CD4-positive, alpha-beta T cell treated with Interleukin-10 for 1 hour (primary cell): ENCODE measurements at places on chromosomes 2 and 18.
A peak's percentile ranks its signal among the peaks of the same experiment; 100 is the strongest.

- DNase-seq = no peak
These were observed 276.4 kb downstream of the RPIA start for GRCh38 chr2:88967844-88968243.

DNA sequence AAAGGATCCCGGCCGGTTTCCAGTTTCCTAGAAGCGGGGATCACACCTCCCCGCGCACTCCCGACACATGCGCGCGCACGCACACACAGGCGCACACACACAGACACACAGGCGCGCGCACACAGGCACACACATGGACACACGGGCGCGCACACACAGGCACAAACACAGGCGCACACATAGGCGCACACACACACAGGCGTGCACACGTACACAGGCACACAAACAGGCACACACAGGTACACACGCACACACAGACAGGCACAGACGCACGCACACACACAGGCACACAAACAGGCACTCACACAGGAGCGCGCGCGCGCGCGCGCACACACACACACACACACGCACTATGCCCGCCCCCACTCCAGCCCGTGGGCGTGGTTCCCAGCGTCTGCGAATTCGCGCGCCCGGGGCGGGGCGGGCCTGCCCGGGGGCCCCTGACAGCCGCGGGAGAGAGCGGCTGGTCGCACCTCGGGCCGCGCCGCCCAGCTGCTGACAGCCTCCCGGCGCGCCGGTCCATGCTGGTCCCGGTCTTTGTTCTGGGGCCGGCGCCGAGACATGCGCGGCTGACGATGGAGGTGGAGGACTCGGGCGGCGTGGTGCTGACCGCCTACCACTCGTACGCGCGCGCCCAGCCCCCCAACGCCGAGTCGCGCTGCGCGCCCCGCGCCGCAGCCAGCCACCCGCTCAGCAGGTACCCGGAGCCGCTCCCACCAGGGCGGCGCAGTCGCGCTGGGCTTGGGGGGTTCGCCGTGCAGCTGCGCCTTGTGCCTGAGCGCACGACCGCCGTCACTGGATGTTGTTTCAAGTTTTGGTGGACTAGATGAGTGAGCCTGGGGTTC lies at the start of gene ARHGAP28:
Gene ARHGAP28, plus strand, starts transcription at position 470 of the 845 bp plus-strand sequence. Its CDS starts 106 bp downstream, at position 576.
- no peak for DNase-seq

- no peak for DNase-seq
These were observed 109.0 kb downstream of the STK39 start for GRCh38 chr2:168138374-168138773.

GRCh38 chr2:69979902-69980807 lies 18.7 kb upstream of the ASPRV1 start:
- DNase-seq = no peak

DNA sequence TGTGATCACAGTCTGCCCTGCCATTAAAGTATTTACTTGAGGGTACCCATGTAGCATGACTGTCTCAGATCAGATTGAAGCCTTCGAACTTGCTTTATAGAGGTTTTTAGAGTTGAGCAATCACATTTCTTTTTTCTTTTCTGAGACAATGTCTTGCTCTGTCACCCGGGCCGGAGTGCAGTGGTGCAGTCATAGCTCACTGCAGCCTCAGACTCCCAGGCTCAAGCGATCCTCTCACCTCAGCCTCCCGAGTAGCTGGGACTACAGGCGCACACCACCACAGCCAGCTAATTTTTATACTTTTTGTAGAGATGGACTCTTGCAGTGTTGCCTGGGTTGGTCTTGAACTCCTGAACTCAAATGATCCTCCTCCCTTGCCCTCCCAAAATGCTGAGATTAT lies 153.4 kb downstream of the AGAP1 start:
- DNase-seq = no peak

GRCh38 chr2:105431367-105432043 lies 32.7 kb upstream of the FHL2 start:
- DNase-seq = no peak

GRCh38 chr2:101479810-101480209 lies 4.9 kb upstream of the RFX8 start:
- no peak for DNase-seq

- DNase-seq = no peak
These were observed 102.8 kb downstream of the RBMS1 start for GRCh38 chr2:160390544-160391455.

DNA sequence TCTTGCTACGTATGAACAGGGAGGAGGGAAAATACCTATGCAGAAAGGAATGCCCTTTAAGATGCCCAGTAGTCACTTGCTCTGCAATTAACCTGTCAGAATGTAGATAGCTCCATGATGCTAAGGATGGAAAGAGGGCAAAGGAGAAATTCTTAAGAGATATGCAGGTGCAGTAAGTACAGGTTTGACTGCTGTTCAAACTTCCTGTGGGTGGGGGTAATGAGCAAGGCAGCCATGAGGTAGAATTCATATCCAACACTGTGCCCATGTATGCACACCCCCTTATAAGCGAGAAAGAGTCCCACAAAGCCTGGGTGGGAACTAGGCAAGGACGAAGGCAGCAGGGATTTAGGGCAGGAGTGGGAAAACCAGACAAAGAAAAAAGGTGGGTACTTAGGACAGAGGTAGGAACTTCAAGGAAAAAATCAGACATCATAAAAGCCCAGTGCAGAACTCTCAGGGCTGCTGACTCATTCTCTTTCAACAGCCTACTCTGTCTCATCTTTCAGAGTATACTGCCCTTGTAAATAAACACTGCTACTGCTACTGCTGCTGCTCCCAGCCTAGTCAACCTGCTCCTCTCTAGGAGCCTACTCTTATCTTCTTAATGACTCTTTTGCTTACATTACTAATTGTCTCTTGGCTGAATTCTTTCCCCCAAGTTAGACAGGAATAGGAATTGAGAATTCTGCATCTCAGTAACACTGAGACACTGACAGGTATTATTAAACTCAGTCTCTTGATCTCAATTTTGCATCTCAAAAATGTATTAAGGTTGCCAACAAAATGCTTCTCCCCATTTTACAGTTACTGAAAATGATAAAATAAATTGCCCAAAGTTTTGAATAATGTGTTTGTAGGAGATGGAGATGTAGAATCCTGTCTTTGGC lies 189.0 kb downstream of the PTH2R start:
- DNase-seq = no peak

- no peak for DNase-seq
These were observed 197.9 kb upstream of the TWIST2 start for GRCh38 chr2:238649936-238650518.

DNA sequence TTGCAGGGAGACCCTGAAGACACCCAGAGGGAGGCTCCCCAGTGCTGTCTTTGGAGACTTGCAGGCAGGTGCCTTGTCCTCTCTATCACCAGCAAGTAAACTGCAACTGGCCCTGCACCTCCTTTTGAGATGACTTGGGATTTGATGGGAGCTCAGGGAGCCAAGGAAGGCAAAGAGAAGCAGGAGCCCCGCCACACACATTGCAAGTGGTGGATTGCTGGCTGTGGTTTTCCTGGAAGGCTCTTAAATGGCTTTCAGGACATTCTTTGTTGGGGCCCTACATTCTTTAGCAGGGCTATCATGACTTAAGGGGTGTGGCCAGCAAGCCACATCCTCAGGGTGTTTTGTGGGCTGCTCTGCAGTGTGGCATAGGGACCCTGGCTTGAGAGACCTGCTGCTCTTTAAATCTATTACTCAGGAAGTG lies 39.9 kb upstream of the CDC42EP3 start:
- DNase-seq = peak; percentile 51

- DNase-seq = no peak
These were observed 103.5 kb upstream of the CTDP1 start for GRCh38 chr18:79575891-79576685.

GRCh38 chr2:18883616-18884456 lies 294.5 kb upstream of the NT5C1B start:
- no peak for DNase-seq

DNA sequence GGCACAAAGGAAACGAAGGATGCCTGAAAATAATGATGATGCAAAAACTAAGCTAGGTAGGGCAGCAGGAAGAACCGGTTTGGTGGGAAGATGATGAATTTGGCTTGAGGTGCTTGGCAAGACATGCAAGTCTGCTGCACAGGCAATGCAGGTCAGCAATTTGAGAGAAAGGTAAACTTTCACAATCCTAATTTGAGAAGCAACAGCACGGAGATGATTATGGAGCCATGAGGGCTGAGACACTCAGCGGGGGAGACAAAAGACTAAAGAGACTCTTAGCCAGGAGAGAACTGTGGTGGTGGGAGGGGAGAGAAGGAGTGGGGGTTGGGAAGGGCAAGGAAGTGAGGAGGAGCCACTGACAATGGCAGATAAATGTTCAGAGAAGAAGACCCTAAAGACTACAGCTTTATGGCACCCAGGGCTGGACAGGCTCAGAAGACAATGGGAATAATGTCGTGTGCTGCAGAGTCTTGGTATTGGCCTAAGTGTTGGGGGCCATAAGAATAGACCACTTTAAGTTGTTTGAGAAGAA lies 19.4 kb upstream of the RNF149 start:
- DNase-seq = no peak

- DNase-seq = no peak
These were observed 139.3 kb upstream of the EPAS1 start for GRCh38 chr2:46157966-46158310.

DNA sequence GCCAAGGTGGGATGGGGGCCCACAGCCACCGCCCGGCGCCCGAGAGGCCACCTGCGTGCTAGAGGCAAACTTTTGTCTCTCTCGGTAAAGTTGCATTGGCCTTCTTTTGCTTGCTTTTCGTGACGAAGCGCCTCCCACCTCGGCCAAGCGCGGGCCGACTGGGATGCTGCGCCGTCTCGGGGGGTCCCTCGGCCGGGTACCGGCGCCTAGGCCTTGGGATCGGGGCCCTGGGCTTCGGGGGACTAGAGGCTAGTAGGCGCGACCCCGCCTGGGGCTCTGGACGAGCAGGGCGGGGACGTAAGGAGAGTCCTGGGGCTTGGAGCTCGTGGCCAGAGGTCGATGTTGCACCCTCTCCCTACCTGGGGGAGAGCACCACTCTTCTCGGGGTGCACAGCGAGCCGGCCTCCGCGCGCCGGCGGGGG lies 545 bp downstream of the GLI2 start:
- no peak for DNase-seq

DNA sequence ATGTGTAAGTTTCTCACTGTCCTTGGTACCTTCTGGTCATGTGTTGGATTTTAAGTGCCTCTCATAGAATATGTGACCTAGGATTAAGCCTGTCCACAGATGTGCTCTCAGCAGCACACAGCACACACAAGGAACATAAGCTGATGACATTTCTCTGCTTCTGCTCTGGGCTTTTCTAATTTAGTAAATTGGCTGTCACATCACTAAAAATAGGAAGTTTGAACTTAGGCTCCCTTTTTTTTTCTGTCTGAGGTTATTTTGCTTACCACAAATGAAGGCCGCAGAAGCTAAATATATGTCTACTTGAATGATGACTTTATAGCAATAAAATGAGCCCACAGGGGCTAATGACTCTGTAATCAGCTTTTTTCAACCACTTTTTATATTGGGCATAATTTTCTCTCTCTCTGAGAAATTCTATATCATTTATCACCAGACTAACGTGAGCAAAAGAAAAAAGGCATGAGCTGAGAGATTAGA lies 150.2 kb upstream of the KLHL14 start:
- DNase-seq = no peak

GRCh38 chr2:230172852-230173251 lies 46.9 kb downstream of the SP110 start:
- DNase-seq = no peak

DNA sequence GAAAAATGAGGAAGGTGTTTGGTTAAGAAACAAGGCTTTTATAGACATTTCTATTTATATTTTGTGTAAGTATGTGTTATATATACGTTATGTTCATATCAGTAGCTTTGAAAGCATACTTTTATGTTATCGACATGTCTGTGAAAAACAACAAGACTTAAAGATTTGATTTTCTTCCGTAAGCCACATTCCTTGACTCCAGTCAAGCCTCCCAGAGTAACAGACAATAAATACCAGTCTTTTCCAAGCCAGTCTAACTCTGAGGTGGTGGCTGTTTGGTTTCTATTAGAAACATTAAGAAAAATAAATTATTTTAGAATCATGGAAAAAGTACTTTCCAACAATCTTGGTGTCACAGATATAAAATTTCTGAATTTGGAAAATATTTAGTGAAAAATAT lies 16.3 kb upstream of the ITGAV start:
- DNase-seq = no peak

DNA sequence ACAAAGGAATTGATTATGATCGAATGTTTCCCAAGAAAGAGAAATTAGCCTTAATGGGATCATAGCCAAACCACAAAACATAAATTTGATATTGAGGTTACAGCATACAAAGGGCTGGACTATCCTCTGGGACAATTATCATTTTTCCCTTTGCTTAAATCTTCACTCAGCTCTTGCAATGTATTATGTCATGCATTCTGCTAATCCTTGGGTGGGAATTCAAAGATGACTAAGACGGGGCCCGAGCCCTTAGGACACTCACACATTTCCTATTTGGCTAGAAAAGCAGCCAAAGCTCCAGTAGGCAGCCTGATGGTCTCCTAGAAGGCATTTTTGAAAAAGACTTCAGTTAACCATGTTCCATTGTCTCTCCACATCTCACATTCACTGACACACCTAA lies 17.2 kb upstream of the NMI start:
- no peak for DNase-seq

GRCh38 chr2:232437195-232437571 lies 18.8 kb upstream of the ALPI start:
- no peak for DNase-seq

DNA sequence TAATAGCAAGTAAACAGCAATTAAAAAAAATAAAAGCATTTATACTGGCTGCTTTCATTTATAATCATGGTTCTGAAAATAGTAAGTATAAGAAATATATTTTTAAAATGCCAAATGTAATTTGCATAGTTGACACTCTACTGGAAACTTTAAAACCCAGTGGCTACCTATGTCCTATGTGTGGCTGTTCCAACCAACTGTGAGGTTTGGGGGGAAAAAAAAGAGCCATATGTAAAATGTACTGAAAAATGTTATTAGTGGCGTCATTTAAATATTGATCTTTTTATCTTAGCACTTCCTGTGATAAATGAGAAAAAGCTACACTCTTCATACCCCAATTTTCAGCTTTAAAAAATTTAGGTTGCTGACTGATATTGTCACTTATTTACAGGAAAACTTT lies 270.7 kb downstream of the TCF4 start:
- DNase-seq = no peak

GRCh38 chr18:77560341-77560992 lies 310.8 kb downstream of the GALR1 start:
- DNase-seq = no peak

- DNase-seq = no peak
These were observed 297.3 kb upstream of the MMADHC start for GRCh38 chr2:149884871-149885270.

DNA sequence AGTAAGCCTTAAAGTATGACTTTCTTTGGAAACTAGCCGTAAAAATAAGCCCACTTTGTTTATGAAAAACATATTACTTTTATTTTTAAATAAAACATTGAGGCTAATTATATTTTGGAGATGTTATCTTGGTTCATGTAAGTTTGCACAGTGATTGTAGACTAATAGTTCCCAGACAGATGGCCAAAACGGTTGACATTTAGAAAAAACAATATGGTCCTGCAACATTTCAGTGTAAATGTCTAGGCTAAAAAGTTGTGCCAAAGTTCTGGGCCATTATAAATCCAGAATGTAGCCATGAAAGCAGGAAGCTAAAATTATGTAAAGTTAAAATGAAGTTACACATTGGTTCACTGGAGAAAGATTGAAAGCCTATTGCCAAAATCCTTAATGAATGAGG lies 43.6 kb downstream of the SLC5A7 start:
- DNase-seq = no peak
